SHP77 (cell line): ENCODE measurements at places on chromosomes 12 and 14.

DNA sequence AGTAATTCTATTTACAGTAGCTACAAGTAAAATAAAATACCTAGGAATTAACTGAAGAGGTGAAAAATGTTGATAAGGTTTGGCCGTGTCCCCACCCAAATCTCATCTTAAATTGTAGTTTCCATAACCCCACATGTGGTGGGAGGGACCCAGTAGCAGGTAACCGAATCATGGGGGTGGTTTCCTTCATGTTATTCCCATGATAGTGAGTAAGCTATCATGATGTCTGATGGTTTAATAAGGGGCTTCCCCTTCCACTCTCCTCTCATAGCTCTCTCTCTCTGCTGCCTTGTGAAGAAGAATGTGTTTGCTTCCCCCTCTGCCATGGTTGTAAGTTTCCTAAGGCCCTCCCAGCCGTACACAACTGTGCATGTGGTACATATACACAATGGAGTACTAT lies 1170.7 kb downstream of the BCL11B start:
- no peak for DNase-seq

GRCh38 chr12:1443421-1444141 lies 150.8 kb downstream of the FBXL14 start:
- no peak for DNase-seq

GRCh38 chr14:61839507-61839906 lies 77.3 kb downstream of the SNAPC1 start:
- no peak for DNase-seq

DNA sequence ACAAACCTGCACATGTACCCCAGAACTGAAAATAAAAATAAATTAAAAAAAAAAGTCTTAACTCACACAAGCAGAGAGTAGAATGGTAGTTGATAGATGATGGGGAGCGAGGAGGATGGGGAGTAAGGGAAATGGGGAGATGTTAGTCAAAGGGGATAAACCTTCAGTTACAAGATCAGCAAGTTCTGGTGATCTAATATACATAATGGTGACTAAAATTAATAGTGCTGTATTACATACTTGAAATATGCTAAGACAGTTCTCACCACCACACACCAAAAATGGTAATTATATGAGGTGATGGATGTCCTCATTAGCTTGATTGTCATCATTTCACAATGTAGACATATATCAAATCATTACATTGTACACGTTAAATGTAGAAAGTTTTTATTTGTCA lies 3.2 kb upstream of the C12orf42 start:
- DNase-seq = no peak

DNA sequence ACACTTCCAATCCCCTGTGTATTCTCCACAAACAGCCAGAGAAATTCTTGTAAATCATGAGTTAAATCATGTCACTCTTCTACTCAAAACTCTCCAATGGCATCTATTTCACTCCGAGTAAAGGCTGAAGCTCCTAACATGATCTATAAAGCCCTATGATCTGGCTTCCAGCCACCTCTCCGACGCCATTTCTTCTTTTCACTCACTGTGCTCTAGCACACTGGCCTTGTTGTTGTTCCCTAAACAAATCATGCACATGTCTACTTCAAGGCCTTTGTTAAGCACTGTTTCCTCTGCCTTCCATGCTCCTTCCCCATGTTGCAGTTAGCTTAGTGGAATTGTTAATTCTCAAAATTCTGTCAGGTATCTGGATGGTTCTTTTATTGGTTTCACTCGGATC lies 30.1 kb upstream of the MTERF2 start:
- no peak for DNase-seq
